Activated naive CD8-positive, alpha-beta T cell treated with anti-CD3 and anti-CD28 coated beads, Interleukin-2, amount 50 U/mL, for 16 hours (primary cell): ENCODE measurements at places on chromosomes 11 and 22.

GRCh38 chr11:107118025-107118720 lies 99.9 kb upstream of the GUCY1A2 start:
- no peak for DNase-seq

DNA sequence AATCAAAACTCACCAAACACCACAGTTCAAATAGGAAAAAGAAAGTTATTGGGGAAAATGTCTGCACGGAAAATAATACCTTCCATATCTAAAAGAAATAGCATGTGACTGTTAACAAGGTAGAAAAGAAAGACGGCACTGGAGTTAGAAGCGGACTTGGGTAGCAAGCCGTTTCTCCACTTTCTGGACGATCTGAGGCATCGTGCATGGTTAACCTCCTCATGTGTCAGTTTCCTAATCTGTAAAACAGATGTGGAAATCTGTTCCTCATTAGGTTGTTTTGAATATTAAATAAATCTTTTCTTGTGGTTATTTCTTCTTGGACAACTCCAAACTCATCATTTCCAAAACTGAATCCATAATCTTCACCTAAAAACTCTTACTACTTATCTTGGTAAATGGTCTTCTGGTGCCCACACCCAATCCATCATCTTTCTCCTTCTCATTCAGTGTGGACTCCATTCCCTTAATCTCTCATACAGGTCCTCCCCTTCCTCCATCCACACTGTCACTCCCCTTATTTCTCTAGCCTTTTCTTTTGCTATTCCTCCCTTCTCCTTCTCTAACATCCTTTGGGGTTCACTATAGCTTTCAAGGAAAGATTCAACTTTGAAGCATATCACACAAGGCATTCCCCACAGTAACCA lies 53.5 kb downstream of the VSIG10L2 start:
- DNase-seq, result no peak

- DNase-seq, result no peak
These were observed 6.4 kb upstream of the FOSL1 start for GRCh38 chr11:65906602-65907001.

GRCh38 chr11:10986006-10986405 lies 128.2 kb upstream of the ZBED5 start:
- DNase-seq, result no peak

- no peak for DNase-seq
These were observed 104.7 kb upstream of the GUCY1A2 start for GRCh38 chr11:107123022-107123421.

DNA sequence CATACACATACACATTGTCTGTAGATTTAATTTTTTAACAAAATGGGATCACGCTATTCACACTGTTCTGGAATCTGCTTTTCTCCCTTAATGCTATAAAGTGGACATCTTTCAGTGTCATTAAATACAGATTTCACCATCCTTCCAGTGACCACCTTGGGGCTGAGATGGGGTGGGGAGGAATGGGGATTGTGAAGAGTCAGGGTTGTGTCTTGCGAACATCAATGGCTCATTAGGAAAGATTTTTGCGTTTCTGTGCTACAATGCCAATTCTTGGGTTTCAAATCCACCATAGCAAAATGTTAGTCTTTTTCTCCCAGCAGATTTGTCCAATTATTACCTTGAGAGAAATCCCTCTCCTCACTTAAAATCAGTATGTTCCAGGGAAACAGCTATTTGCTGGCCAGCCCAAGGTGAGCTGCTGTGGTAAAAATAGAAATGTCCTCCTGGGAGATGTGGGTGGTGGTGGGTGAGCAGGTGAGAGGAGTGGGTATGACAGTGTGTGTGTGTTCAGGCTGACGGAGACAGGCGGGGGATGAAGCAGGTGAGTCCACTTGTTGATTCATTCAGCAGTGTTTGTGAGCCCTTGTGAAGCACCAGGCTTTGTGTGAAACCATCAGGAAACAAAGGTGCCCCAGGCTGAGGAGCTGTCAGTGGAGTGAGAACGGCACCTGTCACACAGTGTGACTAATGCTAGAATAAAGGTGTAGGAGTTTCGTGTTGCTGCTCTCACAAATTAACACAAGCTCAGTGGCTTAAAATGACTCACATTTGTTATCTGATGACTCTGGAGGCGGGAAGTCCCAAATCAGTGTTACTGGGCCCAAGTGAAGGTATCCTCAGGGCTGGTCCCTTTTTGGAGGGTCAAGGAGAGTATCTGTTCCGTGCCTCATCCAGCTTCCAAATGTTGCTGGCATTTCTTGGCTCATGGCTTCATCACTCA lies 1.7 kb upstream of the CBX6 start:
- peak; percentile 58 for DNase-seq

GRCh38 chr11:18770479-18771125 lies 21.0 kb downstream of the PTPN5 start:
- no peak for DNase-seq

GRCh38 chr11:134471087-134471715 lies 59.2 kb upstream of the B3GAT1 start:
- DNase-seq, result no peak

DNA sequence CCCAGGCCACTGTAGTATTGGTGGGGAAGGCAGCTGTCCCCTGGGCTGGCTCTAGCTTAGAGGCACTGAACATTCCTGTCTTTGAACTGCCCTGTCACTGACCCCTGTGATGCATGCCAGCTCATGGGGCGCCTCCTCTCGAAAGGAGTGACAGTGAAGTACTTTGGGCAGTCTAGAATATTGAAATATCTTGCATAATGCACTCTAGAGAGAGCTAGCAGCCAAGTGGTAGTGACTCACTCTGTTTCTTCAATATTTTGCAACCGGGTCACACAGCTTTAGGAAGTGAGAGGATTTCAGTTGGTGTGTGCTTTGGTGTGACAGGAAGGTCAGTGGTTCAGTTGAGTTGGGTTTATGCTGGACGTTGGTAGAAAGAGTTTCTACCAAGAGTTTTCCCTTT lies 35.5 kb upstream of the ST14 start:
- DNase-seq, result no peak

DNA sequence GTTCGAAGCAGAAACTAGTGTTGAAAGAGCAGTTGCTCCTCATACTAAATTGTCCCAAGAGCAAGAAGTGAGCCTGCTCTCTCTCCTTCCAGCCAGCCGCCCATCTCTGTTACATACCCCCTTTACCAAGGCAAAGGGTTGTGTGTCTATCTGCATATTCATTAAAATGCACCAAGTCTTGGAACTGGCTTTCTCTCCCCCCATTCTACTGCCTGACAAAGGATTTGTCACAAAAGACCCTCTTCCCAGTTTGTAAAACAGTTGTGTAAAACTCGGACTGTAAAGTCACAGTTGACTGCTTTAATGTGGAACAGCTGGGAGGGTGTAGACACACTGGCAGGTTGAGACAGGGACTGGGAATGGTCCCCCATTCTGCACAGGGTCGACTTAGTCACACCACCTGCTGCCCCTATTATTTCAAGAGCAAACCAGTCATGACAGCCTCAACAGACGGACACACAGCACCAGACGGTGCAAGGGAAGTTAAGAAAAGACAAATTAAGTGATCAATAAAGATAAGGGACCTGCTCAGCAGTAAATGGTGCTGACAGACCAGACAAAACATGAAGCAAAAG lies 60.0 kb upstream of the HTATIP2 start:
- no peak for DNase-seq

DNA sequence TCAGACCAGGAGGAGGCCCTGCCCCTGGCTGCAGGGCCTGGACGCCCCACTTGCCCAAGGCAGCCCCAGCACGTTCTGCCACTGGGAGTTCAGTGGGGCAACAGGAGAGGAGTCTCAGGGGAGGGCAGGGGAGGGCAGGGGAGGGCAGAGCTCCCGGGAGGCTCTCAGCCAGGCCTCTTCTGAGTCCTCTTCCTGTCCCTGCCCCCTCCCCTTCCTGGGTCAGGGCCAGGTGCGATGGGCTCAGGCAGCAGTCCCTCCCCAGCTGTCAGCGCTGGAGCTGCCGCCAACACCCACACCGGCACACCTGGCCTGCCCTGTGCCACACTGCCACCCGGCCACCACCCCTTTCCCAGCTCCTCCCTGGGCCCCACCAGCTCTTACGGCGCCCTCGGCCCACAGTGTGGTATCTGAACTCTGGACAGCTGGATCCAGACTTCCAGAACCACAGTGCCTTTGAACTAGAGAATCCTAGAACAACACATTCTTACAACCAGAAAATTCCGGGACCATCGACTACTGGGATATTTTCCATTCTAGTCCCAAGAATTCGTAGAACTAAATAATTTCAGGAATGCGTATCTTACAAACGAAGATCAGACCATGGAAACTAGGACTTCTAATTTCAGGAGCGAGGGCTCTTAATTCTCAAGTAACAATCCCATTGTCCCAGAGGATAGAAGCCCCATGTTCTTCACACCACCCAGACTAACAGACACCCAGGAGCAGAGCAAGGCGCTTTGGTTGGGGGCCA lies 21.8 kb downstream of the RPL3 start:
- no peak for DNase-seq

DNA sequence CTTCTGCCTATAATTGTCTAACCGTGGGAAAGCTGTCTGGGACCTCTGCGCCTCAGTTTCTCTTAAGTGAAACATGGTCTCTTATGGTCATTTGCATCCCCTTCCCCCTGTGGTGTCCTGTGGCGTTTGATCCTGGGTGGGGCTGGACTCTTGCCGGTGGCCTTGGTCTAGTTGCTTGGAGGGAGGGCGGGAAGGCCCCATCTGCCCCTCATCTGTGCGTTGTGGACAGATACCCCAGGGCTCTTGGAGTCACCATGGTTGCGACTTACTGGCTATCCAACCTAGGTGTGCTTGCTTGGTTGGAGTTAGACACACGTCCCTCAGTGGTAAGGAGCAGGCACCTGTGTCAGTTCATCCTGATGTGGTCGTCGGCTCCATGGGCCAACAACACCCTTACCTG lies 15.2 kb downstream of the SHANK3 start:
- no peak for DNase-seq

- DNase-seq, result no peak
These were observed 113.6 kb downstream of the LDLRAD3 start for GRCh38 chr11:36057379-36058042.

- DNase-seq, result no peak
These were observed 19.9 kb downstream of the MRTFA start for GRCh38 chr22:40616578-40616977.

GRCh38 chr11:47326198-47326597 lies 26.3 kb downstream of the MYBPC3 start:
- DNase-seq, result no peak

DNA sequence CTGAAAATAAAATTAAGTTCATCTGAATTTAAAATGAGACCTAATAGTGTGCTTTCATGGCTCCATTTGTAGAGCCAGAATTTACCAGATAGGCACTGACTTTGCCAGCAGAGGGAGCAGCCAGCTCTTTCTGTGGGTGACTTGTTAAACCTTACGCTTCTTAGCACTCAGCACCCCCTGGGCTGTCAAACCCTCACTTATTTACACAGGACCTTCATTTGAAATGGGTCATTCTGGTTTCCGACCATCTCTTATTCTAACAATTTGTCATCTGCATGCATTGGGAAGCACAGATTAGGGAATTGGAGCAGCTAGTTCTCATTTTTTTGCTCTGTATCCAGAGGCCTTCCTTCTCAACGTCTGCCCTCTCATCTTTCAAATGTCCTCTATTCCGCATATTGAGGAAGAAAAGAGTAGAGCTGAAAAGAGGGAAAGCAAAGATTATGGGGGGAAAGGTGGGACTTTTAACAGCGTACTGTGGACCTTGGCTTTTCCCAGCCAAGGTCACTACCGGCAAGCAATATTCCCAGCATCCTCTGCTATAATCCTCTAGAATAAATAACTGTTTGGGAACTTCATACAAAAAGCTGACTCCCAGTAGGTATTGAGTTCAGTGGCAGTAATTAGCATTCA lies 3.1 kb downstream of the ASRGL1 start:
- peak; percentile 7 for DNase-seq

- DNase-seq, result no peak
These were observed 772 bp downstream of the NAV2 start for GRCh38 chr11:19713196-19714021.

- DNase-seq, result no peak
These were observed 138.9 kb downstream of the NELL1 start for GRCh38 chr11:20808328-20808727.

- DNase-seq, result no peak
These were observed 5.5 kb upstream of the ANKK1 start for GRCh38 chr11:113382121-113382520.

DNA sequence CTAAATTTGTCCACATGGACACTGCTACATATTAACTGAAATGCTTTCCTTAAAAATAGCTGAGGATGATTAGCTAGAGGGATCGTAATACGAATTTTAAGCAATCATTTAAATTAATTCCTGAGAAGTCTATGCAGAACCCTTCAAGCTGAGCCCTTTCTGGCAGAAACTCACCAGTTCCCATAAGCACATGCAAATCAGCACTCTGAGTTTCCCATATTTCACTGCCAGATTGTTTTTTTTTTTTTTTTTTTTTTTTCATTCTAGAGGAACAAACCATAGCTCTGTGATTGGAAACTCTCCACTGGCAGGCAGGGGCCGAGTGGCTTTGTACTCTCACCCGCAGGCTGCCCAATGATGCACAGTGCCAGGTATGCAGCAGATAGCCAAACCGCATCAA lies 145.6 kb downstream of the EFCAB6 start:
- no peak for DNase-seq

GRCh38 chr11:37525336-37525735 lies 927.3 kb upstream of the RAG2 start:
- no peak for DNase-seq

DNA sequence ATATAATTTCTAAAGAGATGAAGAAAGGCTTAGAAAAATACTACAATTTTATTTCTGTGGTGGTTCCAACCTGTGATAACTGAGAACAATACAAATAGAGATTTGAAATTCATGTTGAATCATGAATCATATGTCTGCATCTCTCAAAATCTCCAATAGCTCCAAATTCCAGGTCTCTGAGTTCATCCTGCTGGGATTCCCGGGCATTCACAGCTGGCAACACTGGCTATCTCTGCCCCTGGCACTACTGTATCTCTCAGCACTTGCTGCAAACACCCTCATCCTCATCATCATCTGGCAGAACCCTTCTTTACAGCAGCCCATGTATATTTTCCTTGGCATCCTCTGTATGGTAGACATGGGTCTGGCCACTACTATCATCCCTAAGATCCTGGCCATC lies at the start of gene OR56B1:
TSS of gene OR56B1 (plus strand) at position 53 of the 400 bp plus-strand sequence. CDS start at position 122, 69 bp downstream.
- DNase-seq, result no peak
